AG08395 (cell line): ENCODE measurements at places on chromosomes 2 and 18.

GRCh38 chr2:102788216-102788884 is 26.5 kb downstream of the TMEM182 start:
- no peak for DNase-seq

- no peak for DNase-seq
Measured at GRCh38 chr2:106142683-106143082, 51.4 kb downstream of the UXS1 start.

GRCh38 chr2:200296118-200296517 is 10.4 kb upstream of the SPATS2L start:
- DNase-seq = no peak

GRCh38 chr18:48679236-48679635 is 140.4 kb downstream of the CTIF start:
- DNase-seq = no peak

GRCh38 chr2:181116261-181116660 is 135.9 kb downstream of the UBE2E3 start:
- DNase-seq = no peak

DNA sequence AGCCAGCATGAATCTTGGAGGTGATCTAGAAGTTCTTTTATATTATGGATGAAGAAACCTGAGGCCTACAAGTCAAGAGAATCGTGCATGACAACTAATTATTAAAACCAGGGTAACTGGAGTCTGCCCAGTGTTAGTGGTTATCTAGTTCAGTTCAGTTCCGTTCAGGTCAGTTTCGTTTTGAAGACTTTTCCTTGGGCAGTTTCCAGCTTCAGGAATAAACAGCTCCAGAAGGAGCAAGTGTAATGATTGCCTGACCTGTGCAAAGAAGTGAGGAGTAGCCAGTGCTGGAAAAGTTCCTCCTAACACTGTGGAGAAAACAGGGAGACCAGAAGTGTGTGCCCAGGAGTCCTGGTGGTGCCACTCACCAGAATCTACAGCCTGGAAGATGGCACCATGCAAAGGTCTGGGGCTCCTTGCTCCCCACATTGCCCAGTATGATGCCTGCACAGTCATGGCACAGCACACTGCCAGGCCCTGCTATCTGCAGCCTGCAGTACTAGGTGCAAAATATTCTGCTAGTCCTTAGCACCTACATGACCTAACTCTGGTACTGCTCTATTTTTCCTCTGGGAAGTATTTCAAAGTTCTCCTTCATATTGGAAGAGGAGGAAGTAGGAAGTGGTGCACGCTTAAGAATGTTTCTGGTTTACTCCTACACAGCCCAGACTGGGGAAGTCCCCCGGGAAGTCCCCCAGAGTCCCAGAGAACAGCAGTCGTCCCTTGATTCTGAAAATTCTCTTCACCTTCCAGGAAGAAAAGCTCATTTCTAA is 65.8 kb downstream of the SUMO1 start:
- no peak for DNase-seq
